Sigmoid colon (tissue), 7 donors: ENCODE measurements at places on chromosomes 12 and 14. TPM values are rescaled to one million over a fixed set of nuclear protein-coding genes. Genes with fewer than 3 reads are reported as not detected.

The SRRM4 gene
- total RNA-seq, result not detected

GRCh38 chr12:104752016-104752415, 206.1 kb downstream of the SLC41A2 start:
- H3K4me3 ChIP-seq, result no peak overlapping the region
- H3K36me3 ChIP-seq, result no peaks in the 10 kb centered on the region
- H3K27ac ChIP-seq, result no peak overlapping the region
- H3K27me3 ChIP-seq, result no peaks in the 10 kb centered on the region

The CHGA gene
- 3.9 TPM for total RNA-seq

DNA sequence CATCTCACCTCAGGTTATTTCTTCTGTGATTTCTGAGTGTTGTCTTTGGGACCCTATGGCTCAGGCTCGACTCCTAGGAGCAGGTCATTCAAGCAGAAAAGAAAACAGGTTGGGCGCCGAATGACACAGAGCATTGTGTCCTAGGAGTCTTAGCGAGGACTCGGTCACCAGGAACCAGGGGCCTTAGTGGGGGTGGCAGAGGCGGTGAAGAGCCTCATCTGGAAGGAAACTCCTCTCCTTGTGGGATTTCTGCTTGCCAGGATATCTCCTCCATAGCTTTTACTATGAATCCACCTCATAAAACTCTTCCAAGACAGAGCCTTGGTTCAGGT, 630 bp downstream of the PLEKHH1 start:
- no peaks in the 10 kb centered on the region for H3K36me3 ChIP-seq
- H3K27me3 ChIP-seq, result no peaks in the 10 kb centered on the region
- no peaks in the 10 kb centered on the region for H3K4me1 ChIP-seq
- peak; percentile 50 for DNase-seq
- peak overlapping the region; percentile 62 for H3K27ac ChIP-seq

DNA sequence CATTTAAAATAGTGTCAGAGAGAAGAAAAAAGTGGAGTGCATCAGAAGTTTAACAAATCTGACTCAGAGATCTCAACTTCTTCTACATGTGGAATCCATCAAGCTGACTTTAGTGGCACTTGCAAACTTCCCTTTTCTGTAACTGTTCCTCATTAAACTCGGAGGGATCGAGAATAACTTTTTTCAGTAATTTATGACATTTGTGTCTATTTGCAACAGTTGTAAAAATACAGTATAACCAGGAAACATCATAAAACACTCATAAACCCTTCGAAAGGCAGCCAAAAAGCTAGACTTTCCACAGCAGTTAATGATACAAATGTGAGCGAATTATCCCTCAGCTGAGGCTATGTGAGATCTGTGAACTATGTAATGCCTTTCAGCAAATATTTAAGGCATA, 1936.8 kb upstream of the SEL1L start:
- DNase-seq, result no peak
- no peaks in the 10 kb centered on the region for H3K4me1 ChIP-seq
- H3K27me3 ChIP-seq, result no peaks in the 10 kb centered on the region
- H3K36me3 ChIP-seq, result no peaks in the 10 kb centered on the region
- no peak overlapping the region for H3K27ac ChIP-seq
- H3K4me3 ChIP-seq, result no peak overlapping the region

GRCh38 chr12:108711489-108712164, 19.7 kb downstream of the CORO1C start:
- no peaks in the 10 kb centered on the region for H3K36me3 ChIP-seq
- DNase-seq, result no peak
- no peaks in the 10 kb centered on the region for H3K27me3 ChIP-seq
- H3K27ac ChIP-seq, result peak overlapping the region; percentile 65

DNA sequence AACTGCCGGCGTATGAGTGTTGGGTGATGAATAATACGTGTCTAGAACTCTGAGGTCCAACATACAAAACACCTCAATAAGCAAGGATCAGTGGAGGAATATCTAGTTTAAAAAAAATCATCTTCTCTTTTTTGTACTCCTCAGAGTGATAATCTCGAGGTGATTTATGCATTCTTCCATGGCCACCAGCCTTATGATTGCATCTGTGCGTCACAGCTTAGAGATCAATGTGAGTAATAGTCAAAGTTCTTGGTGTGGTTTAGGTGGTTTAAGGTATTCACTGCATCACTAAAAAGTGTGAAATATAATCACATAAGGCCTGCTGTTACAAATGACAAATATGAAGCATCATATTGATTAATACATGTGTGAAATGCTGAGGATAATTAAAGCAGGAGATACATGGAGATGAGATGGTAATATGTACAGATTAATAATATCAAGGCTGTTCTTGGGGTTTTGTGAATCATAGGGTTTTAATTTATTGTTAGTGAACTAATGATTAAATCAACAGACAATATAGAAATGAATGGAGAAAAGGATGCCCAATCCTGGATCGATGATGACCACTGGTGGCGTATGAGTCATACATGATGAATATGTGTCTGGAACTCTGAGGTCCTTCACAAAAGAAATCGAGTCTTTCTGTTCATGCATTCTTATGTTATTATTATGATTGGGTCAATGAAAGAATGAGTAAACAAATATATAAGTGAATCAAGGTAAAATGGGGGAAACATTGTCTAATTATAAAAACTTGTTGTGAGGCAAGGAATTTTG, 68.8 kb upstream of the RTL1 start:
- DNase-seq, result no peak
- no peak overlapping the region for H3K4me3 ChIP-seq
- no peaks in the 10 kb centered on the region for H3K27me3 ChIP-seq
- H3K36me3 ChIP-seq, result no peaks in the 10 kb centered on the region

DNA sequence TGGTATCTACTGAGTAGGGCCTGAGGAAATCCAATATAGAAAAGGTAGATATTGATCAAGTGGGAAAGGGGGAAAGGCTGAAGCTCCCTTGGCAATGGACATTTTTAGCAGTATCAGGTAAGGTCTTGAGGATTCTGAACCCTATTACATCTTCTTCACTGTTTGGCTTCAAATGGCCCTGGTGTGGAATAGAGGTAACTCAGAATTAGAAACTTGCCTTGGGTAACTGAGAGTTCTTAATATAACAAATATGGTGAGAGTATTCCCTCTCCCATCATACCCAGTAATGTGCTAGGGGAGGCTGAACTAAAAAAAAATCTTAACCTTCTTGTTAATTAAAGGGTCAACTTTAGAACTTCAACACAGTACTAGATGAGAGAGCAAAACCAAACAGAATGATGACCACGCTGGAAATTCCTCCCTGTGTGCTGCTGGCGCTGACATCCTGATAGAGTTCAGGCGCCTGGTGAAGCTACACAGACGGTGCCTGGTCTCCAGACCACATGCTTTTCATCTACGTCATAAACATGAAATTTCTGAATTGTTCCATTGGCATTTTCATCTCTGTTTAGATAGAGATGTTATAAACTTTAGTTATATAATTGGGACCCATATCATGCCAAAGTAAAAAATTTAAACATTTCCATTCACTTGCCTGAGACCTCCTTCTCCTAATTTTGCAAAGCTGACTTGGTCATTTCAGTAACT, 128.3 kb downstream of the AKAP6 start:
- no peaks in the 10 kb centered on the region for H3K36me3 ChIP-seq
- peak overlapping the region; percentile 72 for H3K27ac ChIP-seq
- H3K27me3 ChIP-seq, result no peaks in the 10 kb centered on the region
- DNase-seq, result peak; percentile 91

The FGF6 gene
- not detected for total RNA-seq

DNA sequence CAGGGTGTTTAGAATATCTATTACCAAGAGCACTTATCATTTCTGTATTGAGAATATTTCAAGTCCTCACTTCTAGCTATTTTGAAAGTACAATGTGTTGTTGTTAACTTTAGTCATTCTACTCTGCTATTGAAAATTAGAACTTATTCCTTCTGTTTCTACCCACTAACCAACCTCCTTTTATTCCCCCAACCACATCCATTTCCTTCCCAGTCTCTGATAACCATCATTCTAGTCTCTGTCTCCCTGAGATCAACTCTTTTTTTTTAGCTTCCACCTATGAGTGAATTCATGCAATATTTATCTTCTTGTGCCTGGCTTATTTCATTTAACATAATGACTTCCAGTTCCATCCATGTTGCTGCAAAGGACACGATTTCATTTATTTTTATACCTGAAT, 290.6 kb upstream of the OR4E1 start:
- H3K4me3 ChIP-seq, result no peak overlapping the region
- no peak overlapping the region for H3K27ac ChIP-seq
- H3K4me1 ChIP-seq, result no peaks in the 10 kb centered on the region
- DNase-seq, result no peak
- no peaks in the 10 kb centered on the region for H3K36me3 ChIP-seq

- no peaks in the 10 kb centered on the region for H3K36me3 ChIP-seq
- no peaks in the 10 kb centered on the region for H3K27me3 ChIP-seq
- DNase-seq, result no peak
- no peaks in the 10 kb centered on the region for H3K4me1 ChIP-seq
- H3K27ac ChIP-seq, result no peak overlapping the region
Observed at GRCh38 chr12:43580601-43581000, 28.6 kb upstream of the ADAMTS20 start.

- H3K27ac ChIP-seq, result no peak overlapping the region
- H3K36me3 ChIP-seq, result no peaks in the 10 kb centered on the region
- no peak overlapping the region for H3K4me3 ChIP-seq
- H3K4me1 ChIP-seq, result no peaks in the 10 kb centered on the region
Observed at GRCh38 chr12:34287437-34287836, 265.1 kb downstream of the ALG10 start.

DNA sequence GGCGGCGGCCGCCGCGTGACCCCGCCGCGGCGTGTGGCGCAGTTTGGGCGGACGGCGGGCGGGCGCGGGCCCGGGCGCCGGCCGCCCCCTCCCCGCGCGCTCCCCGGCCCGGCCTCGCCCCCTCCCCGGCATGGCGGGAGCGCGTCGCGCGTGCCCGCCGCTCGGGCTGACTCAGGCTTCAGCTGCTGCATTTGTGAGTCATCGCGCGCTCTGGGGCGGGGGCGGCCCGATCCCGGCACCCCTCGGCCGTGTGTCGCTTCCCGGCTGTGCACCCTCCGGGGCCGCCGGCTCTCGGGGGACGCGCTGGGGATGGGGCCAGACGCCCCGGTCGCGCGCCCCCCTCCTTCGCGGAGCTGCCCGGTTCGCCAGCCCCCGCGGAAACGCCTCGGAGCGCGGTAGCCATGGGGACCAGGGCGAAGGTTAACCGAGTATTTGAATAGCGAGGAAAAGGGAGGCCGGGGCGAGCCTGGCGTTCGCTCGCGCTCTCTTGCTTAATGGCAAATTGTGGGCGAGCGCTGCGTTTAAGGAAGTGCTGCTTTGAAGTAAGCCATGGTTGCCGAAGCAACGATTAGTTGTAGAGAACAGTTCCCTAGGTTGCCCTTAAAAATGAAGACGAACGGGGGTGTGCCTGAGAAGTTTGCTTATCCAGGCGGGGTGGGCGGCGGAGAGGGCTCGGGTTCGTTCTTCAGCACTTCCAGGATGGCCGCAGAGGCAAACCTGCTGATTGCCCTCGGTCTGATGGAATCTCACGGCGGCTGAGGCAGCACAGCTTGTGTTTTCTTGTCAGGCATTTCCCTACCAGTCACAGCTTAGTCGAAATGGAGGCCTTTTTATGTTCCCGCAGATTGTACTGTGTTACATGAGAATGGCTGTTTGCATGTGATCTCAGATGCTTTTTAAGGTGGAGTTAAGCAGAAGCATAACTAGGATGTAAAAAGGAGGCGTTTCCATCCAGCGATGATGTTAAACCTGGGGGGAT, 896 bp downstream of the EIF5 start:
- peak overlapping the region; percentile 98 for H3K4me3 ChIP-seq
- peaks cover 45% of the 10 kb centered on the region for H3K36me3 ChIP-seq
- no peaks in the 10 kb centered on the region for H3K27me3 ChIP-seq
- H3K27ac ChIP-seq, result peak overlapping the region; percentile 100

DNA sequence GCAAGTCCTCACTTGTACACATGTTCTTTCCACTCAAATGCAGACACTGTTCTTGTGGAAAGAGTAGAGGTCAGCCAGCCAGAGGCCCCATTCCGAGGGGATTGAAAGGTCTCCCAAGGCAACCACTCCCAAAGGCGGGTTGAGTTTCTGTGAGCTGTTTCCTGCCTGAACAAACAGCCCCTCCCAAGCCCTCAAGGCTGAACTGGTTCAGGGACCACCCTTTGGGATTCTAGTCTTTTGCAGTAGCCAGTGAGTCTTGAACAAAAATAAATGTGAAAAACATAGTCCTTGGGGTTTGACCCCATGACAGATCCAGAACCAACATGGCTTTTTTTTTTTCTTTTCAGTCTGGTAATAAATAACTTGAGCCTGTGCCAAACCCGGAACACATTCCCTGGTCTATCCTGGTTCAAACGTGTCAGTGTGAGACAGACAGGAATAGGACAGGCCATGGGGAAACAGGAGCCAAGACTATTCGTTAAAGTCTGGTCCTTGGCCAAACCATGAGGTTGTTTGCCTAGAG, 17.6 kb upstream of the STK38L start:
- no peaks in the 10 kb centered on the region for H3K27me3 ChIP-seq
- no peak for DNase-seq
- no peaks in the 10 kb centered on the region for H3K4me1 ChIP-seq
- peak overlapping the region; percentile 20 for H3K27ac ChIP-seq
- H3K4me3 ChIP-seq, result no peak overlapping the region
- no peaks in the 10 kb centered on the region for H3K36me3 ChIP-seq

GRCh38 chr12:88062474-88062873, 33.3 kb upstream of the C12orf50 start:
- H3K36me3 ChIP-seq, result peaks cover 62% of the 10 kb centered on the region
- no peak overlapping the region for H3K27ac ChIP-seq
- no peak for DNase-seq

The AKAP6 gene
- total RNA-seq, result 25.5 TPM

The CD69 gene
- 2.7 TPM for total RNA-seq

DNA sequence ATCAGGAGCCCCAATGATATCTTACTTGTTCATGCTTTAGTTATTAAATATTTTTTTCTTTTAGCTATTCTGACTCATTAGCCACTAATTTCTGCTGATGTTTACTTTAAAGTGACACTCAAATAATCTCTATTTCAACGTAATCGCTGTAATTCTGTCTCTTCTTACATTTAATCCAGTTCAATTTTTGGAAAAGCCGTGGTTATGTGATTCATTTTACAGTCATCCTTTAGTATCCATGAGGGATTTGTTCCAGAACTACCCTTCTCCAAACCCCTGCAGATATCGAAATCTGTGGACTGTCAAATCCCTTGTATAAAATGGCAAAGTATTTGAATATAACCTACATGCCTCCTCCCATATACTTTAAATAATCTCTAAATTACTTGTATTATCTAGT, 1103.4 kb downstream of the LRFN5 start:
- no peaks in the 10 kb centered on the region for H3K36me3 ChIP-seq
- H3K27me3 ChIP-seq, result no peaks in the 10 kb centered on the region
- H3K27ac ChIP-seq, result no peak overlapping the region
- no peak overlapping the region for H3K4me3 ChIP-seq
- no peak for DNase-seq

- H3K4me1 ChIP-seq, result peaks cover 16% of the 10 kb centered on the region
- H3K4me3 ChIP-seq, result no peak overlapping the region
- H3K27me3 ChIP-seq, result no peaks in the 10 kb centered on the region
- no peaks in the 10 kb centered on the region for H3K36me3 ChIP-seq
- DNase-seq, result no peak
- H3K27ac ChIP-seq, result no peak overlapping the region
Observed at GRCh38 chr12:4825011-4825858, 84.5 kb upstream of the KCNA1 start.
